ENCODE measurements at places on chromosomes 2 and 18.
A peak's percentile ranks its signal among the peaks of the same experiment; 100 is the strongest.

DNA sequence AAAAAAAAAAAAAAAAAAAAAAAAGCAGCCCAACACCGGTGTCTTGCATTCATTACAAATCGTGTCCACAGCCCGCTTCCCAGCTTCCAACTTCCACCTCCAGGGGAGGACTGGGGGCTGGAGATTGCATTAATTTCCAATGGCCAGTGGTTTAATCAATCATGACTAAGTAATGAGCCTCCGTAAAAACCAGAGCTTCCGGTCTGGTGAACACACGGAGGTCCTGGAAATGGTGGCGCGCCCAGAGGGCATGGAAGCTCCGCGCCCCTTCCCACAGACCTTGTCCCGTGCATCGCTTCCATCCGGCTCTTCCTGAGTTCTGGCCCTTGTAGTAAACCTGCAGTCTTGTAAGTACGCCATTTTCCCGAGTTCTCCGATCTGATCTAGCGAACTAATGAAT lies 43.6 kb downstream of the EEF1B2 start:
- no peak for DNase-seq

DNA sequence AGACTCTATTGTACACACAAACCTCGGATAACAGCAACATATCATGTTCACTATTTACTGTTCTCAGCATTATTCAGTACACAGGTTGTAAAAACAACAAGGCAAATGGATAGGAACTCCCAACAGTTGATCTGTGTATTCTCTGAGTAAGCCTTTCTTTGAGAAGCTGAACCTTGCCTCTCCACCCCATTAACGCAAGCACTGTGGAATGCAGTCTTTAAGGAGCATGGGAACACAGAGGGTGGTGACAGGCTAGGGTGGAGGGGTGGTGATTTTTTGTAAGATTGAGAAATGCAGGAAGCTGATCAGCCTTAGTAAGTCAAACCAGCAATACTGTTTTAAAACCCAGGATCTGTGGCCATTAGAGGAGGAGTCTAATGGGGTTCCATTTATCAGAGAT lies 19.6 kb upstream of the SERPINB11 start:
- DNase-seq: peak; percentile 60

DNA sequence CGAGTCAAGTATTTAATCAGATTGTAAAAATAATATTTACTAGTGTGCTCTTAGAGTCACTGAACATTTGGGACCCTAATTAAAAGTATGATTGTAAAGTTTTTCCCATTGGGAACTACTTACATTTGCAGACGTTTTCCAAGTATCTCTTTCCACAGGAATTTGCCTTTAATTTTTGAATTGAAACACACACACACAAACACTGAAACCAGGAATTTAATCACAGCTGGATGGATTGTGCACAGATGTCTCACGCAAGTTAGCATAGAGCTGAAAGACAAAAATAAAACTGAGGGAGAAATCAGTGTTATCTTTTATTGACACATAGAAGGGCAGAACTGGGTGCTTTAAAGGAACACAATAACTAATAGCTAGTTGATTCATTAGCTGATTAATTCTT lies 230.7 kb downstream of the RND3 start:
- DNase-seq: no peak

DNA sequence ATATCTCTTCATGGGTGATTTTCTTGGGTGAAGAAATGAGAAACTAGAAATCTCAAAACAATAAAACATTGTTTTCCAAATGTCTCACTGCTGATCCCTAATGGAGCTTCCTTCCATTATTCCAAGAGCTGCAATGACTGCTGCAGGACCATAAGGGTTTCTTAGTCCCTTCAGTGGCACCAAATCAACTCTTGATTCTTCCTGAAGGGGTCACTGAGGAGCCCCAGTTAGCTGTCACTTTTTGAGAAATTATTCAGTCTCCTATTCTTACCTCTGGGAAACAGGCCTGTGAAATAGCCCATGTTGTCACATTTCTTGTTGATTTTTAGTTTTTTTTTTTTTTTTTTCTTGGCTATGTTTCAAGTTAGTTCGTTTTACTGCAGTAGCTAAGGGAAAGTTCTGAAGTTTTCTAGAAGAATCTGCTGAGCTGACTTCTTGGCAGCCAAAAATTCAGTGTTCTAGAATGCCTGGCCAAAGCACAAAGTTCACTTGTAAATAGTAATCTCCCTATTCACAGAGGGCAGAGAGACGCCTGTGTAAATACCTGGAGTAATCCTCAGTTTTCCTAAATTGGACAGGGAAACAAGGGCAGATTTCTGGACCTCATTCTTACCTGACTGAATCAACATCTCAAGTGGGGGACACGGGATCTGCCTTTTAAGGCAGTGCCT lies 480.0 kb downstream of the RIT2 start:
- DNase-seq: no peak

DNA sequence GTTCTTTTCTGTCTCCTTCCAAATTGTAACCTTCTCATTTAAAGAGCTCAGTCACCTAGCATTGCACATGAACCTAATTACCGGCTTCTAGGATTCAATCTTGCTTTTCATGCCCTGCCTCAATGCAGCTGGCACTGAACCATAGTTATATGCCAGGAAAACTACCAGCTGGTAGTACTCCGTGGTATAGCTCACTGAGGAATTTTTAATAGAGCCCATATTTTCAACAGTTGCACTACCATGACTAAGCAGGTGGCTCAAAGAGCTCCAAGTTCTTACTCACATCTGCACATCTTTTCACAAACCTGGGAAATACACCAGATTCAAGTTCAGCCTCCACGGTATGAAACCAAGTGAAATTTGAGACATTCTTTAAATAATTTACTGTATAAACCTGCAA lies 363.5 kb downstream of the GRB14 start:
- DNase-seq: no peak

- no peak for DNase-seq
Observed at GRCh38 chr2:134031539-134031938, 222.3 kb upstream of the MGAT5 start.

DNA sequence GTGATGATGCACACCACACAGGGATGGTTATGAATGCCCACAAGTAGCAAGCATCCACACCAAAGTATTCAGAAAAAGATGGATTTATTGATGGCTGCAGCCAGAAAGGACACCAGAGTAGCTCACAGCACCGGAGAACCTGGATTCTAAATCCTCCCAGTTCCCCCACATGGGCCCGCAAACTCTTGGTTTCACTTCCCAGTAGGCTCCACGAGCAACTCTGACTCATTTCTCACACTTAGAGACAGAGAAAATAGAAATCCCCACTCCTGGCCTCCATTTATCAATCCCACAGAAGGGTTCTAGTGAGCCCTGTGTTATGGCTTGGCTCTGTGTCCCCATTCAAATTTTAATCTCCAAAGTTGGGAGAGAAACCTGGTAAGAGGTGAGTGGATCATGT lies 426.7 kb upstream of the MYT1L start:
- no peak for DNase-seq

DNA sequence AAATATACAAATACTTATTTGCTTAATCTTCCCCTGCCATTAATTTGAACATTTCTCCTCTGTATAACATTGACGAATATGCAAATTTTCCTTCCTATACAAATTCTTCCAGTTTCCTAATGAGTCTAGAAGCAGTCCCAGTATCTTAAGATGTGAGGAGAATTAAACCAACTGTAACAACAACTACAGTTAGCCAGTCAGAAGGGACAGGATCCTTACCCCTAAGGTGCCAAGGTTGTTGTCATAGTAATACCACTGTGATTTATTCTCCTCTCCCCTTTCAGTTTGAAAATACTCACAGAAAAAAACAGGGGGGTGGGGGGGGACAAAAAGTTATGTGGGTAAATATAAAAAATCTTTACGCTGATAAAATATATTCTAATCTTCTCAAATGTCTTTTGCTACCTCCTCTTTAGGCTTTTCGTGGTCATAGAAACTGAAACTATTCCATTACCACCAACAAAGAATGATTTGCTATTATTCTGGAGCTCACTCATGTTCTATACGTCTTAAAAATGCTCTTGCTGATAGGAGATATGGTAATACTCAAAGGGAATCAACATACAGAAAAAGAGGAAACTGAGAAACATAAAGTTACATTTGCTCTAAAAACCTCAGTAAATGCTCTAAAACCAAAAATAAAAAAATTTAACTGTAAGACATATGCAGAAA lies 107.6 kb downstream of the MEMO1 start:
- DNase-seq: no peak

DNA sequence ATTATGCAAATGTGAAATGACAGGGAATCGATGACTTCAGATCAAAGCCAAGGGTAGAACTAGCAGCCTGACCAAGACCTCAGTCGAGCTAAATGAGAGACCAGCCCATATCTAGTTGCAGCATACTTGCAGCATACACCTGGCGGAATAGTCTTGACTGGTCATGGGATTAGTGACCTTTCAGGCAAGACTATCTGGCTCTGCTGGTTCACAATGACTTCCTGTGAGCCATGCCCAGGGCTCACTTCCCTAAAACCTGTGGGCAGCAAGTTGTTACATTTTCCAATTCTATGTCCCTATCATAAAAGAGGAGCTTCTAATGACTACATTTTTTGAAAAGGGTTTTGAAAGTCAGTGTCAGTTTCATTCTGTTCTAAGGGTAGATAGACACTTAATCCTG lies 1624.9 kb upstream of the CELF4 start:
- no peak for DNase-seq

DNA sequence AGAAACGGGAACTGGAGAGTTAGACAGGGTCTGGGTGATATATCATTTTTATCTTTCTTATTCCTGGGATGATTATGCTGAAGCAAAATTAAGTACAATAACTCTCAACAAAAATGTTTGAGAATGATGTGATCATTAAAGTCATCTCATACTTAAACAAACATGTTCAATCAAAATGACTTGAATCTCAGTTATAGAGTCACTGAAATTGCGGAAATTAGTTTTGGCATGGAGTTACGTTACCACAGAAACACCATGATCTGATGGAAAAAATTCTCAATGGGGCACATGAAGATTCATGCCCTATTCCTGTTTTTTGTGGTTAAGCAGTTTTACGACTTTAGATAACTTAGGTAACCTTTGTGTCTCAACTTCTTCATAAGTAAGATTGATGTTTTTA lies 757.7 kb downstream of the EPHA4 start:
- no peak for DNase-seq

GRCh38 chr18:23650968-23651927 lies 11.5 kb downstream of the ANKRD29 start:
- no peak for DNase-seq

DNA sequence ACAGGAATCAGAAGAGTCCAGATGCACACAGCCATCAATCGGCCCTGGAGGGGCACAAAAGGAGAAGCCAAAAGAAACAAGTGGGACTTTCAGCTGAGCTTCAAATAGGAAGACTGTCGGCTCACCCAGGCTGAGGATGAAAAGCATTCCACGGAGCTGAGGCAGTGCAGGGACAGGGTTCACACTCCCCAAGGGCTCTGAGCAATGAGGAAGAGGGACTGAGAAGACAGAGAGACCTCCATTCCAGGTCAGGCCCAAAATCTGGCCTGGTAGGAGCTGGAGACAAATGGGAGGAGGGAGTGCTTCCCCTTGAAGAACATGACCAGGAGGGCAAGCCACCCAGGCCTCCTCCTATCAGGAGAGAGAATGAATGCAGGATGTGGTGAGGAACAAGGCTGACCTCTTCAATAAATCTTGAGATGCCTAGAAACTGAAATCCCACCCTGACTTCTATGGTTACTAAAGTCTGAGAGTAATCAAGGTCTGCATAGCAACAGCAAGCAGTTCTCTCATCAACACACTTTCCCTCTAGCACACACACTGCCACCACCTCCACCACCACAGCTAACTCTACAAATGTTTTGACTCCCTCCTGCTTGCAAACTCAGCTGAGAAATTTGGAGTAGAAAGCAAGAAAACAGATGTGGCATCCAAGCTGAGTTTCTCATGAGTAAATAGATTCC lies 434.4 kb downstream of the TNS1 start:
- no peak for DNase-seq

Data from hepatic stellate cell (primary cell).